ENCODE measurements at places on chromosomes 6 and 20.

- no peak for DNase-seq
Observed at GRCh38 chr6:131658287-131658686, 21.2 kb downstream of the ENPP3 start.

- no peak for DNase-seq
Observed at GRCh38 chr6:157813750-157814455, 9.1 kb upstream of the SNX9 start.

GRCh38 chr6:82786248-82786647 is 279.4 kb downstream of the UBE3D start:
- no peak for DNase-seq

GRCh38 chr6:41634657-41635056 is 3.6 kb upstream of the MDFI start:
- DNase-seq, result no peak

- DNase-seq, result peak; percentile 54
Observed at GRCh38 chr6:158068893-158069799, 87.5 kb downstream of the SYNJ2 start.

DNA sequence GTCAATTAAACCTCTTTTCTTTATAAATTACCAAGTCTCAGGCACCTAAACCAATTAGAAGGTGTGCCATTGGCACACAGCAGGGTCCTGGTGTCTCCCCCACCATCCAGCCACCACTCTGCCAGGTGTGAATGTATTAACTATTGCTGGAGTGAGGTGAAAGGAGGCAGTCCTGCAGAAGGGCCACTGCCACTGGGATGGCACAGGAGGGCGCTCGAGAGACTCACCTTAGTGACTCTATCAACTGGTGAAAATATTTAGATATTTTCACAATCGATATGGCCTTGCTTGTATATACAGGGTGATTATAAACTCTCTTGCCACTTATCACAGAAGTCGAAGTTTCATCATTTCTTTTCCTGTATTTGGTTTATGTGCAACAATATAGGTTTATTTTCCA is 145.6 kb upstream of the ESR1 start:
- DNase-seq, result no peak

DNA sequence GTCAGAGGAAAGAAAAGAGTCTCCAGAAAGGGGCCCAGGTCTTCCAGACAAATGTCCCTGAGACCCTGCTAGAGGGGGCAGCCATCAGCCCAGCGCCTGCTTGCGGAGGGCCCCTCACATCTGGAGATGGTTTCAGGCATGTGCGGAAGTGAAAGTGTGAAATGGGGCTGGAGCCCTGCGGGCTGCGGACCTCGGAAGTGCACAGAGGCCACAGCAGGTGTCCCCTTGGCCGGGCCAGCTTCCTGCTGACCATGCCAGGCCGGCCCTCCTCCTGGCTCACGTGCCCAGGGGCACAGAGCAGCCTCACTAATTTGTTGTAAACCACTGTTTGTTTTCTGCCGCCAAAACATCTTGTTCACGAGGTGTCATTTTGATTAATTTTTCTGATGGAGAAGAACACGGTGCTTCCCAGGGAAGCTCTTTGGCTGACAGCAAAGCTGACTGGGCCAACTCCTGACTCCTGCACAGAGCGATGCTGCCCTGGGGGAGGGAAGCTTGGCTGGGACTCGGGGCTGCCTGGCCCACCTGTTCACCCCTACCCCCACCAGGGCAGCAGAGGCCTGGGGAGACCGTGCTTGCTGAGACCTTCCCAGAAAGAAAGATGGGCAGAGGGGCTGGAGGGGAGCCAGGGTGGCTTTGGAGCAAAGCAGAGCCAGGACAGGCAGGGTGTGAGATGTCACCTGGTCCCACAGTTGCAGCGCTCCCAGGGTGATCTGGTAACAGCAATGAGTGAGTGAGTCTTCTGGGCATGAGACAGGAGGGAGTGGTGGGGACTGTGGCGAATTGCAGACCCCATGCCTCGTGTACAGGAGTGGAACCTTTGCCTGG is 54.2 kb downstream of the BCAS4 start:
- no peak for DNase-seq

DNA sequence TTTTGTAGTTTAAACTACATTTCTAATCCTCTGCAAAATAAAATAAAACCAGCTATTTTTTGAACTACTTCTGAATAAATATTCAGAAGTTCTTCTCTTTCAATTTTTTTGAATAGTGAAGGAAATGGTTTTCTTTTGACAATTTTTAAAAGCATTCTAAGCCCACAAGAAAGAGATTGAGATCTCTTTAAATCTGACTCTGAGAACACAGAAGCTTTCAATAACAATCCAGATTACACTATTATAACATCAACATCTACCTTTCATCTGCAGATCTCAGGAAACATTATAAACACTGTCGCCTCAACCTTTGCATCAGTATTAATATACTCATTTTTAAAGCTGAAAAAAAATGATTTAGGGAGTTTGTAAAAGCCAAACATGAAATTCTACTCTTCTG is 247.5 kb upstream of the PREP start:
- DNase-seq, result no peak

DNA sequence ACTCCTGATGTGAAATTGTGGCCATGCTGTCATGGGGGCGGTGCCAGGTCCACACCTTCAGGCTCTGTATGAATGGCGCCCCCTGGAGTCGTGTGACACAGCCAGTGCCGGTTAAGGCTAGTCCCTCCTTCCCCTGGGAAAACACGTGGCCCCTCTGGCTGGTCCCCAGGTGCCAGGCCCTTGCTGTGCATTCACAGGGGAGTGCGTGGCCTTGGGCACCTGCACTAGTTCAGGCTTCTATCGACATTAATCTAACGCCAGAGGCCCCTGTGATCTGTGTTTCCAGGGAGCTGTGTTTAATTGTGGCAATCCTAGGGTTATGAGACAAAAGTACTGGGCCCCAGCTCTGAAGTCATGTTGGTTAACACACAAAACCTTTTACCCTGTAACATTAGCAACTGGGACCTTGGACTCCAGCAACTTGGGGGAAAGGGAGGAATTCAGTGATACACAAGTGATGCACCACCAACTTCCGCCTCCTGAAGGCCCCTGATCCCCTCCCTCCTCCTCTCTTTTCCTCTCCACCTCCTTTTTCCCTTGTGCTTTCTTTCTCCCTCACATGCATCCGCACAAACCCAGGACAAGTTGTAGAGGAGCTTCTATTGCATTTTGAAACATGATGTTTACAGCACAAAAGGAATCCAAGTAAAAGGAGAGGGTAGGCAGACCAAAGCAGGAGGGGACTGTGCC is 74.0 kb downstream of the SSR1 start:
- DNase-seq, result peak; percentile 40

GRCh38 chr6:125300992-125301434 is 754 bp downstream of the HDDC2 start:
- DNase-seq, result peak; percentile 7

DNA sequence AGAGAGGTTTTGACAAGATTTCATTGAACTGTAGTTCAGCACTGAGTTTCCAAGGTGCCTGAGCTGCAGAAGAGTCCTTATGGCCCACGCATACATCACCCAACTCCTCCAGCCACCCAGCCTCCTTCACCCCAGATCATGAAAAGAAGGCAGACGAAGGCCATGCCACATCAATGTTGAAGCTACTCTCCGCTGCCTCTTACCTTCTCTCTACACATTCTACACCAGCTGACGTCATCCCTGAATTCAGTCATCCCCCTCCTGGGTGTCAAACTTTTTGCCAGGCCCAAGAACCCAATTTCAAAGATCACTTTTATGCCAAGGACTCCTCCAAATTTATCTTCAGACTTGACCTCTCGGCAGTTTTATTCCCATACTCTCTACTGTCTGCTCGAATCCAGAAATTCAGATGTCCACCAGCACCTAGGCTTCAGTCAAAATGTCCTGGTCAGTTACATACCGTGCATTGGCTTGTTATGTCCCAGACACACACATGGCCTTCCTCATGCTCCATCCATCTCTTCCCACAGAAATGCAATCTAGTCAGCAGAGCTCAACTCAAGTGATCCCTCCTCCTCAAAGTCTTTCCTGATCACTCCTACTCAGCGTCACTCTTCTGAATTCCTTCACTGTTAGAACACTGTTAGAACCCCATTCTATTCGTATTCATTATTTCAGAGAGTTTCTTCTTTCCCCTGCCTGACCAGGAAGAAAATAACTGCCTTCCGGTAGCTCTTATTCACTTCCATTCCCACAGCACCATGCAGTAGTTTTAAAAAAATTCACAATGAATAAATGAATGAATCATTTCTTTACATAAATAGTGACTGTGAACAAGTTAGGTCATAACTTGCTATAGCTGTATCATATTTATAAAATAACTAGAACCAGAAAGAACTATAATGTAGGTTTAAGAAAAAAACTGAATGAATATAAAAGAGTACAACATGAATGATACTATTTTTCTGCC is 11.5 kb downstream of the ATXN1 start:
- DNase-seq, result no peak

DNA sequence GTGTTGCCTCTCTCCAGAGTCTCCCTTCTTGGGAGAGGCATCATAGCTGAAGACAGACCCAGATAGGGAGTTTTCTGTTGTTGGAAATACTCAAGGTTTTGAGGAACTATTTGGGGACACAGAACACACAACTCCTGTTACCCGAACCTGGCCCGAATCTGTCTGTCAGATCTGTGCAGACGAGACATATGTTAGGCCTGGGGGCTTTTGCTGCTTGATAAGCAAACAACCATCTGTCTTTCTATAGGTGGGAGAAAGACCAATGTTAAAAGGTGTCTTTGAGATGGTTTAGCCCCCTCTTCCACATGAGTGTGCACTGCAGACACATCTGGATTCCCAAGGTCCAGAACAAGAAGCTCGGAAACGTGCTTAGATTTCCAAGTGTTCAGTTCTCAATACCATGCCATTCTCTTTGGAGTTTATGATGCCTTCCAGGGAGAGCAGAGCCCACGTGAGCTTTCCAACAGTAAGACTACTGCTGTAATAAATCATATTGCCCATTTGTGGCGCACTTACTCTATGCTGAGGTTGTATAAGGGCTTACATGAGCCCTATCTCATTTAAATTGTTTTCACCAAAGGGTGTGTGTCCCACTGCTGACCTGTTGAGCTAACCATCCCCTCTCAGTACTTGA is 3.8 kb upstream of the STX16 start:
- no peak for DNase-seq

DNA sequence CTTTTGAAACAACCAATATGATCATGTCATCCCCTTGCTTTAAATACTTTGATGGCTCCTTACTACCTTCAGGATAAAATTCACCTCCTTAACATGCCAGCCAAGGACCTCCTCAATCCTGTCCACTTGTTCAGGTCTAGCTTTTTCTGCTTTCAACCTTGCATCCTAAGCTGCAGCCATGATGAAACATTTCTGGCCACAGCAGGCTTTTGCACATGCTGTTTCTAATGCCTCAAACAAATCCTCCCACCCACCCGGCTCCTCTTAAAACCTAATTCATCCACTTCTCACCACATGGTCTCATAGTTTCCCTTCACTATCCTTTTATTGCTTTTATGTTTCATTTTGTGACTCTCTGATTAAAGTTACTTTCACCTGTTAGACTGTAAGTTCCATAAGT is 124.6 kb downstream of the MYB start:
- DNase-seq, result no peak

DNA sequence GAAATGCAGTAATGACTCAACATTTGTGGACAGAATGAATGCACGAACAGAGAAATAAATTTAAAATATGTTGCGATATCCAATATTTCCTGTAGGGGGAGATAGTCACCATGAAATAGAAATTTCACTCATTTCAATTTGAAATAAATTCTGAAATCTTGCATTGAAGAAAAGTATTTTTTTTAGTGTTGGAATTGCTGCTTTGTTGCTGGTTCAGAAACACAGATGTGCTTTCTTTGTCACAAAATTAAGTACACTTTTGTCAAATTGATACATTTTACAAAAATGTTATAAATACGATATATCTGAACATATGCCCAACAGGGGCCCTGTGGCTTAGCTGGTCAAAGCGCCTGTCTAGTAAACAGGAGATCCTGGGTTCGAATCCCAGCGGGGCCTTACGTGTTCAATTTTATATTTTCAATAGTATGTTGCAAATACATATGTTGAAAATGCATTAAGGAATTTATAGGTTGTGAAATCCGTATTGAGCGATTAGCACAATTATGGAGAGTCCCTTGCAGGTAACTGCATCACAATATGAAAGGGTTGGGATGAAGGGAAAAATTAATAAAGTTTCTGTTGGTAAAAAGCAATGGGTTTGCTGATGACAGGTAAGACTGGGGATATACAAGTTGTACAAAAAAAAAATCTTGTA is 85.4 kb upstream of the PRSS16 start:
- DNase-seq, result peak; percentile 85

GRCh38 chr6:128929869-128930268 is 46.9 kb downstream of the LAMA2 start:
- no peak for DNase-seq

DNA sequence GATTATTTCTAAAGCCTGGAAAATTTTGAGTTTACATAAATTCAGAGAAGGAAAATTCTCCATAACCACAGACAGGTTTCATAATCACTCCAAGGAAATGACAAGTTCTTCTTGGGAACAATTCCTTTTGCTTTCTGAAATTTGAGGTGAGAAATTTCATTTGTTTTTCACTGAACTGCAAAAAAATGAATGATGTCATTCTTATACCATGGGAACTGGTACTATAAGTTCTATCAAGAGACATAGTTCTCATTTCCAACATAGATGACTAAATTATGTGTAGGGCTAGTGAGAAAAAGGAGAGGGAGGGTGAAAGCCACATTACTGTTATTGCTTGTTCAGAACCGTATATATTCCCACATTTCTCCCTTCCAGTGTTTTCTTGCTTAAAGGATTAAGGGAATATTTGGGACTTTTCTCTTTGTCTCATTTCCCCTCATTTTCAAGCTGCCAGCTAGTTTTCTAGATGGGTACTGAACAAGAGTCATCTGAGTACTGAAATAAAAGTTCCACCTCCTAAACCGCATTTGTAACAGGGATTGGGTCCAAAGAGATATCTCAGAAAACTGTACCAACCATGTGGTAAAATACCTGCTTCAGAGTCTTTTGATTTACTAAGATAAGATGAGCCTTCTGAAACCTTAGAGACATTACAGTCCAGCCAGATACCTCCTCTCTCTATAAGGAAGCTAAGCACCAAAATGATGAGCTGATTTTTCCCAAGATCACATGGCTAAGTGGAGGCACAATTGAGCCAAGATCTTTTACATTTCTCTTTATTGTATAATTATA is 144.3 kb upstream of the PRDM1 start:
- DNase-seq, result no peak

DNA sequence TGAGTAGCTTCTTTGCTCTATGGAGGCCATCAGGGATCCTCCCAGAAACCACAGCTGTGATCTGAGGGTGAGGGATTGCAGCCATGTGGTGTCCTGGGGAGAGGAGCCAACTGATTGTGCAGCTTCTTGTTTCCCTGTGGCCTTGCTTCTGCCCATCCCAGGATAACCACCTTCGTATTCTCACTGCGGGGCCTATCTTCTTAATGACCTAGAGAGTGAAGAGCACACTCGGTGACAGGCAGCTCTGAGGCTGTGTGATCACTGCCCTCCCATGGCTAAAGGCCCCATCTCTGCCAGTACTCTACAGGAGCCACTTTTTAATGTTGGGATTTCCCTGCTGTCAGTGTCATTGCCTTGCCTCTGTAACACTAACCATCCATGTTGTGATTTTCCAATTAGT is 5.3 kb upstream of the RAET1L start:
- no peak for DNase-seq

Data from SW 1271 (cell line).